ENCODE measurements at places on chromosomes 13 and 19. TPM values are rescaled to one million over a fixed set of nuclear protein-coding genes. Genes with fewer than 3 reads are reported as not detected.

Gene ZNF837
- 1.1 TPM for total RNA-seq

Gene ATP8B3
- 10.1 TPM for total RNA-seq

DNA sequence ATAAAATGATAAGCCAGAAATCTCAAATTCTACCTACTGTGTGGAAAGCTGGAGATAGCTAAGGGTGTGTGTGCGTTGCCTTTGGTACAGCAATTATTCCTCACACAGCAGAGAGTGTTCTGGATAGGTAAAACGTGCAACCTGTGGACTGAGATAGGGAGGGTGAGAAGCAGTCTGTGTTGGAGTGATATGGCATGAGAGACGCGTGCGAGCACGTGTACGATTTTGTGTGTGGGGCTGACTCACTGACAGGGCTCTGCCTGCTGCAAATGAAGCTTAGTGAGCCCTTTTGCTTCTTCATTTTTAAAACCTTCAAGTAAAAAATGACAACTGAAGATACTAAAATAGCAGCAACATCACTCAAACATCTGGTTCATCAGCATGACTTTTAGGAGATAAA, 35.7 kb upstream of the SLC10A2 start:
- no peak for ATAC-seq

DNA sequence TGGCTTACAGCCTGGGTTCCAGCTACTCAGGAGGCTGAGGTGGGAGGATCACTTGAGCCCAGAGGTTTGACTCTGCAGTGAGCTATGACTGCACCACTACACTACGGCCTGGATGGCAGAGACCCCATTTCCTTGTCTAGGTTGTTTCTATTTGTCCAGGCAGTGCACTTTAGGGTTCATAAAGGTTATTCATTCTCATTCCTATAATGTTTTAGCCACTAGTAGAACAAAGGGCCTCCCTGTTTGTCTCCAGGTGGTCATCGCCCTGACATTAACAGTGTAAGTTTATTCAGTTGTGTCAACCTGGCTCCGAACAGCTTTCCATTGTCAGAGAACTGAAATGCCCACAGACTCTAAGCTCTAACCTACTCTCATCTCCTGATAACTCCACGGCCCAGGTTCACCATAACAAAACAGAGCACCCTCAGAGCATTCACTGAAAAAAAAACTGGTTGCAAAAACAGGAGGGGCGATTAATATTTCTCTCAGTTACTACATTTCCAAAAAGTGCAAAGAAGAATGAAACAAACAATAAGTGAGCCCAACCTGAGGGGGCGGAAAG, 37.1 kb downstream of the SMAD9 start:
- no peak for ATAC-seq

DNA sequence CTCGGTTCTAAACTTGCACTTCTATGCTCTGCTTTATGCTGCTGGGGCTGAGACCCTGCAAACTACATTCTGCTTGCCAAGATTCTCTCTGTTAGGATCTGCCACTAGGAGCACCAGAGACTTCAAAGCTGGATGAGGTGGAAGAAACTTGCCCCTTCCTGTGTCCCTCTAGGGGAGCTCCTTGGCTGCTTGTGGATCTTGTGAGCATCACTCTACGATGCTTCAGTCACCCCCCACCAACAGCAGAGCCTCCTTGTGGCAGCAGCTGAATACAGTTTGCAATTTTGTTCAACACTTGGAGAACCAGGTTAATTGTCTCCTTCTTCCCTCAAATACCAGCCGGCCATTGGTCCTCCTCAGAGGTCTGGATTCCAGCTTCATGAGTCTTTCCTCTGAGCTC, 310.6 kb downstream of the FGF14 start:
- ATAC-seq = no peak

GRCh38 chr13:112970552-112971287, 1.7 kb downstream of the MCF2L start:
- ATAC-seq = no peak

DNA sequence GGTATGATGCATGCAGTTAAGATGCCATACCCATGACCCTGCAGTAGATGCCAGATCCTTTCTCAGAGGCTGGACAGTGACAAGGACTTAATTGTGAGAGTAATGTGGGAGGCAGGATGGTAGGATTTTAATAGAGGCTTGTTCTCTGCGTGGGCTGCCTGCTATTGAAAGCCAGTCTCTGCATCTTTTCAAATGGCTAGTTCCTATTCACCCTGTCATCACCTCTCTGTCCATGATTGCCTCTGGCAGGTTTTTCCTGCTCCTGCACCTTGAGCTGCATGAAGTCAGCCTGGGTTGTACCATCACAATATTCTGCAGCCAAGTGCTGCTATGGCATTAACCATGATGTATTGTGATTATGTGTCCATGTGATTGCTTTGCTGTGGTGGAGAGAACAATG, 440.5 kb downstream of the ITGBL1 start:
- no peak for ATAC-seq

DNA sequence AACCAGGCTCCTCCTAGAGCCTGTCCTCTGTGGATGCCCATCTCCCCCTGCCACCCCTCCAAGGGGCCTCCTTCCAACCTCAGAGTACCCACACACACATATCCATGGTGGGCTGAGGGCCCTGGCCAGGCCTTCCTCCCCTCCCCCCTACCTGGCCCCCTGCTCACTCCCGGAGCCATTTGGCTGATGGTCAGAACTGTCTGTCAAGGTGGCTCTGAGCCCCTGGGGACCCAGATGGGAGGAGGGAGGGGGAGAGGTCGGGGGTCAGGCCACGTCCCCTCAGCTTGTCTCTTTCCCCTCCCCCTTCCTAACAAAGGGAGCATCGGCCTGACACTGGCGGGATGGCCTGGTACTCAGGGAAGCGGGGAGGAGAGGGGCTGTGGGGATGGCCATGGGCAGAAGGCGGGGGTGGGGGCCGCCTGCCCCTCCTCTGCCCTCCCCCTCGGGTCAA, 18.7 kb upstream of the POU2F2 start:
- ATAC-seq = no peak

- no peak for ATAC-seq
These were observed 28.4 kb upstream of the ZNF83 start for GRCh38 chr19:52666506-52666905.

DNA sequence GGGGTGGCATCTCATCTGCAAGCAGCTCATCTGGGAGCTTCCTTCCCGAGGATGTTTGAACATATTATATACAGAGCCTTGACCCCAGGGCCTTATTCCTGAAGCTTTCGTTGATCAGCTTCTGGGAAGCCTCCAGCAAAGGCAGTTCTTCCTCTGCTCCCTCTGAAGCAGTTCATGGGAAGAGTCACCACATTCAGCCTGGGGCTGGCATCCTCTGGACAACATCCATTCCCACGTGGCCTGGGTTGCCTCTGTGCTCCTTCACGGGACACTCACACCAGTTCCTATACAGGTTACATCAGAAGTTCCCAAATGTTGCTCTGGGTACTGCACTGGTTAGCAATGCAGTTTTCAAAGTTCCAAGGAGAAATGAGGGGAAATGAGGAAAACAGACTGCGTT, 29.6 kb downstream of the COL4A2 start:
- no peak for ATAC-seq

DNA sequence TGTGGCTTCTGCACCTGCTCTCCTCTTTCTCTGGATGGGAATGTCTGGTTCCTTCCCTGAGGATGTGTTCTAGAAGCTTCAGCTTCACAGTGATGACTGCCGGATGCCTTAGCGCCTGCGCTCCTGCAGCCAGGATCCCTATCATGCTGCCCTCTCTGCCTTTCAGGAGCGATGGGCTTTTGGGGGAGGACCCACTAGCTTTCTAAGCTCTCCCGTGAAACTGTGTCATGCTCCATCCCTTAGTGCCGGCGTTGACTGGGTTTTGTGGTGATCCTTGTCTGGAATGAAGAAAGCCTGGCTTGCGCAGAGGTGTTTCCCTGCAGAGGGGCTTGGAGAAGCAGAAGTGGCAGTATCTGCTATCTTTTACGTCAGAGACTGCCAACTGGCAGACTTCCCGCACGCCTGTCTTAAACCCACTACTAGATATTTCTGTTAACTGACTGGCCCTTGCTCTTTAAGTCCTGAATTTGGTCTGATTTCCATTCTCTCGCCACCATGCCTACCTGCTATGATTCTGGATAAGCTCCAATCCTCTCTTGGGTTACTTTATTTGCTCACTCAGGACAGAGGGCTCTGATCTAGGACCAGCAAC, 3.8 kb upstream of the KMT2B start:
- ATAC-seq = no peak

Data from activated T-helper 17 cell treated with anti-CD3 and anti-CD28 coated beads, Interleukin-2, amount 50 U/mL, for 72 hours (primary cell).